Caki2 (cell line): ENCODE measurements at places on chromosomes 7 and 10. TPM values are rescaled to one million over a fixed set of nuclear protein-coding genes. Genes with fewer than 3 reads are reported as not detected.

- DNase-seq: no peak
Measured at GRCh38 chr10:24952143-24952706, at the start of gene PRTFDC1. TSS of gene PRTFDC1 (minus strand) at chr10:24952606. CDS start at chr10:24952575, 31 bp downstream.

- no peak for DNase-seq
Measured at GRCh38 chr7:100968031-100968430, 1.3 kb upstream of the MUC12 start.

DNA sequence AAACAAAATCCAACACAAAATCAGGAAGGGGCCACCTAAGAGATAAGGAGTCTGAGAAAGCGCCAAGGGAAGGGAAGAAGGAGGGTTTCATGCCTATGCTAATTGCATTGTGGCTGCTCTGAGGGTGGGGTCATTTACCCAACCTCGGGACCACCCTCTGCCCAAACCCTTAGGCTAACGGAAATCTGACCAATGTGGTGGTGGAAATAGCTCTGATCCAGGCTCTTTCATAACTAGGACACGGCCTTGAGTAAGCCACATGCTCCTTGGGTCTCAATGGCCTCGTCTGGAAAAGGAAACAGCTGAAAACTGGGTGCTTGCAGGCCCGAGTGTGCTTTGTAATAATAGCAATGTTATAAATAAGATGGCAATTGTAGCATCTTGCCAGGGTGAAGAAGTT, 14.9 kb upstream of the SRGN start:
- no peak for DNase-seq

DNA sequence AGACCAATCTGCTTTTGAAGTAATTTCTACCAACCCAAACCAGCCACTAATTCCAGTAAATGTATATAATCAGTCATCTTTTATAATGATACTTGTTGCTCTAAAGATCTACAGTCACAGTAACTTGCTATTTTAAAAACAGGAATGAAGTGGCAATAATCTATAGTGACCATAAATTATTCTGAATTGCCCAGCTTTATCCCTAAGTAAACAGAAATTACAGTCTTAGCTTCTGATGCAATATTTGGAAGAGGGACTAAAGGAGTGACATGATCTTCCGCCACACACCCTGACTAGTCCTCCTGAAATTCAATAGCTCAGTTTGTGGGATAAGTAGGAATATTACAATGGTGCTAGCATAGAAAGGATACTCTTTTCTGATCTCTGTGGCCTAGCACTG, 96.1 kb downstream of the ATE1 start:
- no peak for DNase-seq

DNA sequence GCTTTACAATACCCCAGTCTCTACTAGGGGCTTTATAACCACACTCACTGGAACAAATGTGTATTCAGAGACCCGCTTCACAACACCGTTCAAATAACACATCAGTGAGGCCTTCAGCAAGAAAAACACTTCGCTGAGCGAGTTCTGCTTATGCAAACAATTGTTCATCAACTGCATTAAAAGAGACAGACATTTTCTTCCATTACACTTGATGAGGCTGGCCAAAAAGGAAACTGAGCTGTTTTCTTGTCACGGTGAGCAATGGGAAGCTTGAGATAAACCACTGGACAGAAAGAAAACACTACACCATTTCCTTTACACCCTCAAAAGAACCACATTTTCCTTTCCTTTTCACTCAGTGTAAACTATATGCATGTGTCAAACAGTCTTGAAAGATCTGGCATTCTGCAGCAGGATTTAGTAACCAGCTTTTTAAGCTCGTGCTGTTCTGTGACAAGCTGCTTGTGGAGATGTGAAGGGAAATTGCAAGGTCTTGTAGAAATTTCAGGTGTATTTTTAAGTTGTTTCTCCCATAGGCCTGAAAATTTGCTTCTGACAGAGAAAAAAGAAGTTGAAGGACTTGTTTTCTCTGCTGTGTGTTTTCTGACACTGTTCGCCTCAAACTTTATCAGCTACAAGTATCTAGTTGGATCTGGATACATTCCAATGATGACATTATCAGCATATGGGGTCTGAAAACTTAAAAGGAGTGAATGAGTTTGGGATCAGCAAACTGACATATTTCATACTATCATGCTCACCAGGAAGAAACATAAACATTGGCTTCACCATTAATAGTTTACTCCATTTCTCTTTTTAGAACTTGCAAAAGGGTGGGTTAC, 693.1 kb downstream of the PARD3 start:
- no peak for DNase-seq

Gene GIMAP4
- not detected in 2 replicates for total RNA-seq

DNA sequence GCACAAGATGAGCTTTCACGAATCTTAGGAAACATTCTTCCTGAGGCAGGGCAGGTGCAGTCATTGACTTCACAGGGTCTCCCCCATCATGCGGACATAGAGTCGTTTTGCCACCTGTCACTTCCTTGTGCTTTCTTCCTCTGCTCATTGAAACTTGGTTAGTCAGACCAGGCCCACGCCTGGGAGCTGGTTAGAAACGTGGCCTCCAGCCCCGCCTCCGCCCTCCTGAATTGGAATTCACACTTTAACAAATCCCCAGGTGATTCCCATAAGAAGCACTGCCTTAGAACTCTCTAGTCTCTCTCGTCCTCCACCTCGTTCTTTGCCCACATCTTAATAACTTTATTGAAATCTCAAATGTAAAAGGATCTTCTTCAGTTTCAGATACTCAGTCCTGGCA, 265.5 kb upstream of the FZD8 start:
- DNase-seq: no peak

- peak; percentile 28 for DNase-seq
Measured at GRCh38 chr7:94395141-94396036, 694 bp downstream of the COL1A2 start.

Gene CALN1
- not detected in 2 replicates for total RNA-seq

- DNase-seq: no peak
Measured at GRCh38 chr10:50398823-50399222, 147.5 kb upstream of the ASAH2 start.

DNA sequence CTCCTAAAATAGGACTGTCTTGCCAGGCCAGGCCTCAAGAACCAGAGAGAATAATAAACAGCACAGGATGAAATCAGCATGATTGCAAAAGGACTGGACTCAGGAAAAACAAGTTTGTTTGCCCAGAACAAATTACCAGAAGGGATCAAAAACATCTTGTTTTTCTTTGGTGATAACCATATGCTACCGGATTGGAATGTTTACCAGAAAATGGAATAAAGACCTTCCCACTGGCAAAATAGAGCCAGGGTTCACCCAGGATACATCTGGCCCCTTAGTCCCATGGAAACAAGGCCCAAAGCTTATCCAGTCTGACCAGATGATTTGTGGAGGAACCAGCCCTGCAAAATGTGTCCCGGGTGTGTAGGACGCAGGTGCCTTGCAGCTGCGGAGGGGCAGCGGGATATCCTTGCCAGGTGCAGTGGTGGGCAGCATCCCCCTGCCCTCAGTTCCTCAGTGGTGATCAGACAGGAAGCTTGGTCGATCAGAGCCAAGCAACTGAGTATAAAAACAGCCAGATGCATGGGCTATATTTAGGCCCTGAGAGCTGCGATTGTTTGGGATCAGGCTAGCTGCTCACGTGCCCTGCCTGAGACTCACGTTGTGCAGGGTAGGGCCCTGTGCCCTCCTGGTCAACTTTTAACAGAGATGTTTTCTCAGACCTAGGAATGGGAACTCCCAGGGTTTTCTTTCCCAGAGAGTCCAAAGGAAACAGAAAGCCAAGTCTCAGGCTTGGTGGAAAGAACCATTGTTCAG, 4.6 kb upstream of the ZNF22 start:
- DNase-seq: no peak

Gene DYDC2
- not detected in 2 replicates for total RNA-seq

GRCh38 chr7:128215739-128216138, 25.3 kb upstream of the LEP start:
- no peak for DNase-seq

DNA sequence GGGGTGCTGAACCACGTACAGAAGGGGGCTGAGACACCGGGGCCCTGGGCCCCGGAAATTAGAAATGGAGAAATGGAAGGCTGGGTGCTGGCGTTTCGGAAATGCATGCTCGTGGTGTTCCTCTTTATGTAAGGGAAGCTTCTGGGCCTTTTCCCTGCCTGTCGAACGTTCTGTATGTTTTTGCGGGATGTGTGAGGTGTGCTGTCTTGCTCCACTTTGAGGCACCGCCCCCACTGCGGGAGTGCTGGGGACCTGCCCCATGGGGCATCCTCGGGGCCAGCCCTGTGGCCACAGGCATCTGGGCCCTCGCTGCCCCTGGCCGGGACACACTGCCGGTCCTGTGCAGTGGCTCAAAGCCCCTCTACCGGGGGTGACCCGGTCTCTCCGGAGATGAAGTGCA, 1.7 kb upstream of the VENTX start:
- no peak for DNase-seq

- no peak for DNase-seq
Measured at GRCh38 chr7:81777697-81778096, 7.8 kb upstream of the HGF start.

DNA sequence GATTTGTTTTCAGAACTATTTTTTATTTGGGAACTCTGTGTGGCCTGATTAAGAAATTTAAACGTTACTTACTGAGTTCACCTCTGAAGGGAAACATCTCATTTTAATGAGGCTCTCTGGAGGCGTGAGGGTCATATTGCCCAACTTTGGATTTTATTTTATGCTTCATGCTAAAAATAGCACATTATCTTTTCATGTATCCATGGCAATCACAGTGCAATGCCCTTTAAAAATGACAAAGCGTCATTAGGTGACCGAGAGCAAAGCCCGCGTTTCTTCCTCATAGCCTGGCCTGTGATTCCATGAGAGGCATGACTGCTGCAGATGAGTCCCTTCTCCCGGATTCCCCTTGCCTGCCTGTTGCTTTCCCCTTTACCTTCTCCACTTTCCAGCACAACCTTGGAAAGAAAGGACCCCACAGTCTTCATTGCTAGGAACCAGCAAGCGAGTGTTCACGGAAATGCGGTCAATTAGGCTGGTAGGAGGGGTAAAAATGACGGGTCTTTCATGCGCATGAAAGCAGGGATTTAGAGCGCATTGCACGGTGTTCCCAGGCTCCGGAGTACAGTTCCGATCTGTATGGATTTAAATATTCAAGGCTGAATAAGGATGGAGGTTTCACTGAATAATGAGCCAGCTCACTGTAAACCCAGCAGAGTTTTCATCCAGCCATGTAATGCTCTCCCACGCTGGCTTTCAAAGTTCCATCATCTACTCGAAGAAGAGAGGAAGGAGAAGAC, 98.2 kb upstream of the PITRM1 start:
- no peak for DNase-seq

DNA sequence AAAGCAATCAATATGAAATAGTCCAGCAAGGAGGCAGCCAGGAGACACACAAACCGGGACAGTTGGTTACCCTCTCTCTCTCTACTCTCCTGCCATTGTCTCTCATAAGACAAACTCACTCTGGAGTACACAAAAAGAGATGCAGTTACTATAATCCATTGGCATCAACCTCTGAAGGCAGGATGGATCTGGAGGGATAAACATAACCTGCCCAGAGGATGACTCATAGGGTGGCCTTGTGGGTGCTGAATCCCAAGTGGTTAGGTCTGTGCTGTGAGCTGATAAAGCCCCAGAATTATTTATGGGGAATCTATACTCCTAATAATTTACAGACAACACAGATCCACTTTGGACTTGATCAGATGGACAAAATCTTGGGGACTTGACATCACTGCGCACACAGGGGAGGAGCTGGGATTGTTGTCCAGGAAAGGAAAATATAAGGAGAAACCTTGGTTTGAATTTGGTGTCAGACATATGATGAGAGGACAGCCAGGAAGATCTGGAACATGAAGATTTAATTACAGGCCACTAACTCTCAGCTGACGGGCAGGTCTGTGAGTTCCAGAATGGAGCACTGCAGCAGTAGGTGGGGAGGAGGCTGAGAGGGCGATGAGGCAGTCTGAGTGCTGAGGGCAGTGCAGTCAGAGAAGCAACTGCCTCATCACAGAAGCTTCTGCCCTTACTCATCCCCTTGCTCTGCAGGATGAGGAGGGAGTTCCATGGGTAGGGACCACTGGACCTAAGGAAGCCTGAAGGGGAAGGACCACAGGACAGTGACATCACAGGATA, 113.9 kb upstream of the PRSS58 start:
- DNase-seq: no peak

Gene TMEM273
- total RNA-seq: 2.8 and 8.9 TPM in 2 replicates

GRCh38 chr7:140223515-140224221, 46.9 kb upstream of the KDM7A start:
- no peak for DNase-seq

- DNase-seq: no peak
Measured at GRCh38 chr7:150784120-150784736, 15.9 kb downstream of the TMEM176B start.

DNA sequence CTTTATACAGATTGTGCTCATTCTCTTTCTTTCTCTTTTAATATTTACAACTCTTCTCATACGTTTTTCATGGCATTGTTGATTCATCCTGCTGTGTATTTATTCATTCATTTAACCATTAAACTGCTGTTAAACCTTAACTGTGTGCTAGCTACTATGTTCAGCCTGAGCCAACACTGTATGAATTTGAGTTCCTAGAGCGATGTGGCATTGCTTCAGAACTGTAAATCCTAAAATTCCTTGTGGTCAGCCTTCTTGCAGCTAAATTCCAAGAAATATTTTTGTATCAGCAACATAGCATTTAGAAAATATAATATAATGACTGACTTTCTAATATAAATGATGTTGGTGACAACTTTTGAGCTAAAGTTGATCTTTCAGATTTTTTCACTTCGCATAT, 184.7 kb upstream of the FZD1 start:
- no peak for DNase-seq

Gene CARD11
- 9.7 and 10.3 TPM in 2 replicates for total RNA-seq

Gene INTS15
- total RNA-seq: 11.3 and 19.7 TPM in 2 replicates

DNA sequence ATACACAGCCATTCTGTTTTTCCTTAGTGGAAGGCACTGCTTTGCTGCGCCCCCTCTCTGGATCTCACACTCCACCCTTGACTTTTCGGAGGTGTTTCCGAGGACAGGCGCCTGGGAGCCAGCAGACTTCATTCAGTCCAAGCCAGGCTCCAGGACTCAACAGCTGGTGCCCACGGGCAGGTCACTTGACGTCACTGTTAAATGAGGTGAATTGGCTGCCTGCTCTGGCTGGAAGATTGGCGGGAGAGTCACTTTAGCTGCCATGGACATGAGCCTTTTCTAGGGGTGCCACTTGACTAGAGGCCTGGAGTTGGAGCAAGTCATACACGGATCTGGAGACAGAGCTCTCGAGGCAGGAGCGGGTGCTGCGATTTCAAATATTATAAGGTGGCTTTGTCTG, 3.2 kb downstream of the HTRA1 start:
- no peak for DNase-seq

GRCh38 chr10:71084818-71085126, 127.6 kb upstream of the UNC5B start:
- DNase-seq: no peak

Gene COL13A1
- total RNA-seq: not detected in 2 replicates

- DNase-seq: no peak
Measured at GRCh38 chr10:20406281-20407104, 490.6 kb downstream of the NEBL start.

GRCh38 chr7:6142871-6143380, 111.8 kb downstream of the ANKRD61 start:
- DNase-seq: no peak

- no peak for DNase-seq
Measured at GRCh38 chr7:99457650-99458493, 8.1 kb downstream of the ATP5MF start.
